BJ (cell line): ENCODE measurements at places on chromosomes 1 and 21.

- no peak for DNase-seq
These were observed 29.6 kb downstream of the RGS5 start for GRCh38 chr1:163173121-163173520.

DNA sequence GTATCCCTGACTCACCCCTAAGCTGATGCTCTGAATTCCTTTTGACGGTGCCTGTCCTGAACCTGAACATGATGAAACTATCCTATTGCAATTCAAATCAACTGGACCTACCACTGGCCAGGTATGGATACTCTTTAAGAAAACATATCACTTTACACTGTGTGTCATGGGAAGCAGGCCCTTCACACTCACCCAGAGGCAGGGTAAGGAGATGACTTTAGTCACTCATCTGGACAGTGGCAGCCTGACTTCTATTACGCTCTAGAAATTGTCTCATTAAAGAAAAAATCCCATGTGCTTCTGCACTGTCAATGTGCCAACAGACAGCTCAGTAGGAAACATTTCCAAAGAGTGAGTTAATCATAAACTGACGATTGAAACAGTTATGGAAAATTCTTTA is 94.3 kb downstream of the VAV3 start:
- no peak for DNase-seq

DNA sequence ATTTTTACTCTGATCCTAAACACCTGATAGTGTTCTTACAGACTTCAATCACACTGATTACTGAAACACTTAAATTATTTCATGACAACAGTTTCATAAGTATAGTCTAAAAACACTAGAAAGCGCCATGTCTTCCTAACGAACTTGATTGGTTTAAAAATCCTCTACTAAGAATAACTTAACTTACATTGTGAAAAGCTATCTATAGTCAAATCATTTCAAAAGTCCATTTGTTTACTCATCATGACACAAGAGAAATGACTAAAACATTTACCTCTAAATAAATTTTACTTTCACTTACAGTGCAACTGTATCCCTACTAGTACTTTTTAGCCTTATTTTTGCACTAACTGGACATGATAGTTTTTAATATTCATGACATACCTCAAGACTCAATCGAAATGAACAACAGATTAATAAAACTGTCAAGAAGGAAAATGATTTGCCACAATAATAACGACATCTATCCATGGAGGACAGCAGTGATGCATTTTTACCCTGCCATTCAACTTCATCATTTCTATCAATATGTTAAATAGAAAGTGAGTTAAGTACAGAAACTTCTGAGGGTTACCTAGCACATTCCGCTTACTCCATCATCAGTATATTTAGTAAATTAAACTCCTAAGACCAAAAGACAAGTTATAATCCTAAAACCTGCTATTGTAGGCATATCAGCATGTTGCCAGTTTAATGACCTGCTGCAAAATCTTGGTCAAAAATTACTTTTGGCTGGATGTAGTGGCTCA is 38.4 kb downstream of the AHCTF1 start:
- DNase-seq: no peak

DNA sequence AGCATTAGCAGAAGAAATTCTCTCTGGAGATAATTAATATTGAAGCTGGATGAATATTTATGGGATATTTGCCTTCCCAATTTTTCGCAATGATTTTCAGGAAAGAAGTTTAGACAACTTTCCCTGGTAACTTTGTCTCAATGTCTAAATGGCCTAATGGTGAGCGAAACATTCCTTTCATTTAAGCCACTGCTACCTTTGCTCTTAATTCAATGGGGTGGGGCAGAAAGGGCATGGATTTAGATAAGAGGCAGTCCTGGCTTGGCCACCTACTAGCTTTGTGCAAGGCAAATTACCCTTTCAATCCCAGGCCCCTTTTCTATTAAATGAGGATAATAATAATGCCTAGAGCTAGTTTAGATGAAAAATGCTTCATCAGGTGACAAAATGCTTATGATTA is 27.1 kb upstream of the LYST start:
- DNase-seq: no peak

DNA sequence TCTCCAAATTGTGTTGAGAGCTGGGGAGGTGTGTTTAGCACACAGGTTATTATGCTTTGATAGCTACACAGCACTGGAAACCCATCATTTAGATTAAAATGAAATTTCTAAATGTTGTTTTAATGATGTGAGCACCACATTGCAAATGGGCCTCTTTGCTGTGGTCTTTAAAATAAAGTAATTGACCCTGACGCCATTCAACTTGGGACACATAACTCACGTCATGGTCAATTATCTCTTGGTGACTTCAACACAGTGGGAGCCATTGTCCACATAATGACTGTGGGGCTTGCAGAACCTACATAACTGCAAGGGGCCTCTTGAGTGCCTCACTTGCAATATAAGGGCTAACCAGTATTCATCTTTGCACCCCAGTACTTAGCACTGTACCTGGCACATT is 280.4 kb downstream of the HLX start:
- DNase-seq: no peak

GRCh38 chr1:20624709-20625108 is 8.5 kb upstream of the PINK1 start:
- no peak for DNase-seq

DNA sequence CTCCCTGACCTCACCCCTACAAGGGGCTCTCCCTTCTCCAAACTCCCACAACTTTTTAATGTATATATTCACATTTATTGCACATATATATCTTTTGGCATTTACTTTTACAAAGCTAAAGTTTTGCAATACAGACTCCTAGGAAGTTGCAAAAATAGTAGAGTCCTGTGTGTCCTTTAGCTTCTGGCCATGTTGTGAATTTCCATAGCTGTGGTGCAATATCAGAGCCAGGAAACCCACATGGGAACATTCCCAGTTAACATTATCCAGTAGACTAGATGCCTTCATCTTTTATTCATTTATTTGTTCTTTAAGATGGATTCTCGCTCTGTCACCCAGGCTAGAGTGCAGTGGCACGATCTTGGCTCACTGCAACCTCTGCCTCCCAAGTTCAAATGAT is 343.0 kb downstream of the PCP4 start:
- no peak for DNase-seq

DNA sequence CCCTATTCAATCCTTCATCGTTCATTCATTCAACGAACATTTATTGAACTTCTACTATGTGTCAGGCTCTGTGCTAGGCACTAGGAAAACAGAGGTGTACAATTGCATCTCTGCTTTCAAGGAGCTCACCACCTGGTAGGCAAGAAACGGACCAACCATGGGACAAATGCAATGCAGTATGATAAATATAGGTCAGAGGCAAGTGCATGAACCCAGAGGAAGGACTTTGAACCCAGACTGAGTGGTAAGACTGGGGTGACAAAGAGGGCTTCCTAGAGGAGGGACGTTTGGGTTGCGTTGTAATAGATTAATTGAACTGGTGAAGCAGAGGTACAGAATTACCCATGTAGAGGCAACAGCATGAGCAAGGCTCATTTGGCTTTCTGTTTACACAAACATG is 16.4 kb downstream of the CD2 start:
- no peak for DNase-seq

DNA sequence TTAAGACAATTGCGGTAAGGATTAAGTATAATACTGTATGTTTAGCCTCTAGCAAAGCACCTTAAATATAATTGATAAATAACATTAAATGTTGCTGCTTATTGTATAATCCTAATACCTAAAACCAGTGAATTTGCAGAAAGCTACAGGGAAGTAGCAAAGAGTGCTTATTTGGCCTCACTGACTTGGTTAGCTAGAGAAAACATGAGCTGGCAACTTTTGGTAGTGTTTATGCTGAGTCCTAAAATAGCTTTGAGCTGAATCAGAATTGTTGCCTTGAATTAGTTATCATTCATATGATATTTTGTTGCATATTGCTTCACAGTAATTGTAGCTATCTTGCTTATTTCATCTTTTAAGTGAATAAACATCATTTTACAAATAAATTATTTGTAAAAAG is 3.5 kb downstream of the TRIM67 start:
- no peak for DNase-seq

DNA sequence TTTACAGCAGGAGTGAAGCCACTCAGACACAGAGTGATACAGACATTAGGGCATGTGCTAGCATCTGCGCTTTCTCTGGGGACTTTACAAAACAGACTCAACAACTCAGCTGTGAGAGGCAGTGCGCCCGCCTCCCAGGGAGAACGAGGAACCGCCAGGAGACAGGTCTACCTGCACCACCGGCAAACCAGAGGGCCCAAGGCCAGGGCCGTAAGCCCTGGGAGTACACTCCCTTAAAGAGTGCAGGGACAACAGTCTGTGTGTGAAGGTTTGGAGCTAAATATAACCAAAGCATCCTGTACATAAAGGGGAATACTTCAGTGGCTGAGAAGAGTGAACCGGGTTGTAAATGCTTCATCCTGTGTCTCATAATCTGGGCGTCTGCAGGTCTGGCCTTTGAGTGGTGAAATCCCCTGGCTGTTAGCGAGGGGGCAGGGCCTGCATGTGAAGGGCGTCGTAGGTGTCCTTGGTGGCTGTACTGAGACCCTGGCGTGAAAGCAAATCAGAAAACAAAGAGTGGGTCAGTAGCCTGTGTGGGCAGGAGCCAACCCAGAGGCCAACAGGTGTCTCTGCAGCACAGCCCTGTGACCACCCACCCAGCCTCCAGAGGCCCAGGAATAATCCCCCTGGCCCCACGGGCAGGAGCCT is 86.9 kb downstream of the CD247 start:
- no peak for DNase-seq

- DNase-seq: no peak
These were observed 111.1 kb upstream of the BEND5 start for GRCh38 chr1:48887796-48888195.

DNA sequence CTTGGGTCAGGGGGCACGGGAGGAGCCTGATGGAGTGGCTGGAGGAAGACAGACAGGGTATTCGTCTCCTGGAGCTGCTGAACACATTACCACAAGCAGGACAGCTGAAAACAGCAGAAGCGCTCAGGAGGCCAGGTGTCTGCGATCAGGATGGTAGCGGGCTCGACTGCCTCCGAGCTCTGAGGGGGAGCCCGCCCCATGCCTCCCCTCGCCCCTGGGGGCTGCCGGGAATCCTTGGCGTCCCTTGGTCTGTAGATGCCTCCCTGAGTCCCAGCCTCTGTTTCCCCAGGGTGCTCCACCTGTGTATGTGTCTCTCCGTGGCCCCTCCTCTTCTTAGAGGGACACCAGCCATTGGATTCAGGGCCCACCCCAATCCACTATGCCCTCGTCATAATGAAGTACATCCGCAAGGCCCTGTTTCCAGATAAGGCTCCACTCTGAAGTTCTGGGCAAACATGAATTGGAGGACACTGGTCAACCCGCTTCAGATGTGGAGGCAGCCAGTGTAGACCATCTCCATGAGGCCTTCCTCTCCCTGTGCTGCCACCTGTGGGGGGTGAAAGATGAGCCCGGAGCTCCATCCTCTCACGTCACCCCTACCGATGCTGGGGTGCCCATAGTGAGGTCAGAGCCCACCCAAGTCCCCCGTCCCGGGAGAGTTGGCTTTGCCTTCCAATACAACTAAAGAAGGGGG is 67.8 kb downstream of the SPSB1 start:
- no peak for DNase-seq

- DNase-seq: no peak
These were observed 10.5 kb upstream of the TAF1A start for GRCh38 chr1:222600281-222600680.

- no peak for DNase-seq
These were observed 8.4 kb downstream of the ARMH1 start for GRCh38 chr1:44682883-44683265.

- DNase-seq: no peak
These were observed 67.2 kb downstream of the TTLL7 start for GRCh38 chr1:83931658-83932253.

DNA sequence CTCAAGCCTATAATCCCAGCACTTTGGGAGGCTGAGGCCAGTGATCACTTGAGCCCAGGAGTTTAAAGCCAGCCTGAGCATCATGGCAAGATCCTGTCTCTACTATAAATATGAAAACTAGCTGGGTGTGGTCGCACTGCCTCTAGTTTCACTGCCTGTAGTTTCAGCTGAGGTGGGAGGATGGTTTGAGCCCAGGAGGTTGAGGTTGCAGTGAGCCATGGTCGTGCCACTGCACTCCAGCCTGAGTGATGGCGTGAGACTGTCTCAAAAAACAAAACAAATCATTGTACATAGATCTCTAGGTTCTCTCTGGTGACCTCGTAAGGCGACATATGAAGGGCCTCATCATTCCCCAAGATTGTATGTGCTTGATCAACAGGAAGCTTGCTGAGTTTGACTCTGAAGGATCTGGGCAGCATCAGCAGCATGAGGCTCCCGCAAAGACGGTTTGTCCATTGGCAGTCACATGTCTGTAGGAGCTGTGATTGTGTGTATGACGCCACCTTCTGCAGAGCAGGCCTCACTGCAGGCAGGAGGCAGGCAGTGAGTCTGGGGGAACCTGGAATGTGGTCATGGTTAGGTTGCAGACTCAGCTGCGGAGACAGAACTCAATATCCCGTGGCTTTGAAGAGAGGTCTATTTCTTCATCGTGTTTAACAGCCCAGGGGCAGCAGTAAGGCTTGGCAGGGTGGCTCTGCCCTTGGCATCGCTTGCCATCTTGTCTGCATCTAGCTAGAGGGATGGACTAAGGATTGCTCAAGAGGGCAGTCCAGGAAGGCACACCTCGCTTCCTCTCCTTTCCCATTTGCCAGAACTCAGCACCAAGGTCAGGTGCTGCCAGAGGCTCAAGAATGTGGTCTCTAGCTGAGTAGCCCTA is 14.0 kb downstream of the ATP5PO start:
- DNase-seq: no peak

- no peak for DNase-seq
These were observed 133.4 kb downstream of the NEK7 start for GRCh38 chr1:198290089-198290683.

- no peak for DNase-seq
These were observed 133.1 kb downstream of the SETD4 start for GRCh38 chr21:35927262-35927661.

DNA sequence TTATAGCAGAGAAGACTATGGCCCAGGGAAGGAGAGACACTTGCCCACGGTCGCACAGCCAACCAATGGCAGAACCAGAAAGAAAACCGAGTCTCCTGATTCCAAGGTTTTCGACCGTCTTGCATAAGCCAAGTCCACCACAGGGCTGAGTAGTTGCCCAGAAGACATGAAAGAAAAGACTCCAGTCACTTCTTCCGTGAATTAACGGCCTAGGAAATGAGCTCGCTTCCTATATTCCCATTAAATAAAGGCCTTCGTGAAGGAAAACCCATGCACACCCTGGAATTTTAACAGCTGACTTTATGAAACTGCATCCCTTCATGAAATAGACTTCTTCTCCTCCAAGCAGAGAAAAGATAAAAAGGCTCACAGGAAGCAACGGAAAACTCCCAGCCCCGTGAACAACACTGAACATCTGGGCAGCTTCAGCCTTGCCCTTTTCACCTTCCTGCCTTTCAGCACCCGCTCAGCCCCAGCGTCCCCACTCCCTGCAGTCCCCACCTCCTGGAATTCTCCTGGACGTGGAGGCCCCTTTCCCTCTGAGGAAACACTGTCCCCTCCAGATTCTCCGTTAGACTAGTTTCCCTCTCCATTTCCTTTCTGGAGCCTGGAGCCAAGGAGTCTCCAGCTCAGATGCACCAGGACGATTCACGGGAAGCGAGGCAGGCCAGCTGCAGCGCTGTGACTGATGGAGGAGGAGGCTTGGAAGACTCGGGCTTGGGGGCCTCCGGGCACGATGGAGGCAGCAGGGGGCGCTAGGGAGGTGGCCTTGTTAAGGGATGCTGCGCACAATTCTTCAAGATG is 2.7 kb upstream of the MYOC start:
- DNase-seq: no peak
